NCI-H1436 (cell line): ENCODE measurements at places on chromosomes 7 and 10.

DNA sequence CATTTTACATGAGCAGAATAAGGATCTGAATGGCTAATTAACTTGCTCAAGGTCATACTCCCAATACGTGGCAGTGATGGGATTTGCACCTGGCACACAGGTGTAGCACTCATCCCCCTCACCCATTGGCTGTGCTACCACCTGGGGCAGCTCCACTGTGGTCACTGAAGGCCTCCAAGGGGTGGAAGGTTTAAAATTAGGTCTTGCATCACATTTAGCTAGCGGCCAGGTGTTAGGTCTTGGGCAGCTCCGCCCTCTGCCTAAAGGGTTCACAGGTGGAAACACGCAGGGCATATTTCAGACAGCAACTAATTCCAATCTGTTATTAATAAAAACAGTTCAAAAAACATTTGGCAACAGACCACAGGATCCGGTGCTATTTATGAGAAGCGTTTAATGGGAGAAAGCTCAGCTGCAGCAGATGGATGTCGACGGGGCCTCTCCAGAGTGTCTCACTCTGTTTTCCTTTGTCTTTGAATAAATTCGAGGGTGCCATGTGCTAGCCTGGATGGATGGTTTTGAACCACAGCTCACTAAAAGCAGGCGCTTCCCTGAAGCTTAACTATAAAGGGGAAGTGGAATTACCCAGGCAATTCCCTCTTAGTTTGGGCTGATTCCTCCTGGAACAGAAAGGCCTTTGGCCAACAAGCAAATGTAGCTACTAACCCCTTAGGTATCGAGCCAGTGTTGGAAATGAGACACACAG lies 1017.6 kb downstream of the TYW1 start:
- no peak for DNase-seq

DNA sequence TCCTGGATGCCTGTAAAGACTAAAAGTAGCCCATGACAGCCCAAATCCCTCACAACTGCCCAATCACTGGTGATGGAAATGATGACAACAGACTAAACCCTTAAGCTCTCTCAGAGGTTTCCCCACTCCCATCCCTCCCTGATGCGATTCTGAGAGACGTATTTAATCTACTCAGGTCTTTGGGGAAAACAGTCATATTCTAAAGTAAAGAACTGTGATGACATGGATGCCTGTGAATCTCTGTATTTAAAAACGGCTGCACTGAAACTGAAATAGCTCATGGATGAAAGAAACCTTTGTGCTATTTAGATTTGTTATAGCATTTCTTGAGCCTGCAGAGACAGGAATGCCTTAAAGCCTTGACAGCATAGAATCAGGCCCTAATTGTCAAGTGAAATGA lies 28.5 kb downstream of the VPS41 start:
- DNase-seq: no peak

- DNase-seq: no peak
Measured at GRCh38 chr7:43868681-43869005, 674 bp downstream of the MRPS24 start.

DNA sequence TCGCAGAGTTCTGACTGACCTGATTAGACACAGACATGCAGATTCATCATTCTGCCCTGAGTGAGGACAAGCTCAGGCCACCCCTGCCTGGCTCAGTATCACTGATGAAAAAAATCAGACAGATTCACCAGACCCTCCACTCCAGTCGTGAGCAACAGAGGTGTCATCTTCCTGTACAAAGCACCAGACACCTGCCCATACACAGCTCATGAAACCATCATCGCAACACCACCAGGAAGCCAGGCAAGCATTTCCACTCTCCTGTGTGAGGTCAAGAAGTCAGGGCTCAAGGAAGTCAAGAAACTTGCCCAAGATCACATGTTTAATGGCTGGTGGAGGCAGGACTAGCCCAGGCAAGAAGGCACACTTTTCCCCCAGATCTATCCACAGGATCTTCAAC lies 163.0 kb downstream of the CALN1 start:
- no peak for DNase-seq

- no peak for DNase-seq
Measured at GRCh38 chr7:76357475-76358010, 1.2 kb downstream of the YWHAG start.
